Tongue (tissue), 3 donors: ENCODE measurements at places on chromosomes 11 and 22.

DNA sequence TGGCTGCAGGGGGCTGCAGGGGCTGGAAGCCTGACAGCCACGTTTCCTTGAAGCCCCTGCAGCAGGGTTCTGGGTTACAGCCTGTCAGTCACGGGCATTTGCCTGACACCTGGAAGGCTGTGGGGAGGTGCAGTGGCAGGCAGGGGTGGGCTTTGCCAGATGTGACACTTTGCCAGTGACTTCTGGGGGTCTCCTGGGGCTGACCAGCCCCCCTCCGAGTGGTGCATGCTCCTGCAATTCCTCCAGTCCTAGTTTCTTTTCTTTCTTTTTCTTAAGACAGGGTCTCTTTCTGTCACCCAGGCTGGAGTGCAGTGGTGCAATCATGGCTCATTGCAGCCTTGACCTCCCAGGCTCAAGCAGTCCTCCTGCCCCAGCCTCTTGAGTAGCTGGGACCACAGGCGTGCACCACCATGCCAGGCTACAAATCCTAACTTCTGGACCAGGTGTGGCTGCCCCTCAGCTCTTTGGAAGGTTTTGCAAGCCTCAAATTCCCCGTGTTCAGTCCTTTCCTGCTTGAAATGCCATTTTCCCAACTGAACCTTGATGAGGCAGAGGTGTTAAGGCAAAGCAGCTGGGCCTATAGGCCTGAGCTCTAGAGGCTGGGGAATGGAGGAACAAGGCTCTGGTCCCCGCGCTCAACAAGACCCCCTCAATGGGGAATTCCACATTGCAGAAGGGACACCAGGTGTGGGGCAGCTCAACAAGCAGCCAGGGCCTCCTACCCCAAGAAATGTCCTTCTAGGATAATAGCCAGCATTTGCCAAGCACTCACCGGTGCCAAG lies 20.2 kb upstream of the CHKA start:
- no peak for DNase-seq

- DNase-seq, result no peak
These were observed 66.8 kb downstream of the PRR5L start for GRCh38 chr11:36362902-36363301.

DNA sequence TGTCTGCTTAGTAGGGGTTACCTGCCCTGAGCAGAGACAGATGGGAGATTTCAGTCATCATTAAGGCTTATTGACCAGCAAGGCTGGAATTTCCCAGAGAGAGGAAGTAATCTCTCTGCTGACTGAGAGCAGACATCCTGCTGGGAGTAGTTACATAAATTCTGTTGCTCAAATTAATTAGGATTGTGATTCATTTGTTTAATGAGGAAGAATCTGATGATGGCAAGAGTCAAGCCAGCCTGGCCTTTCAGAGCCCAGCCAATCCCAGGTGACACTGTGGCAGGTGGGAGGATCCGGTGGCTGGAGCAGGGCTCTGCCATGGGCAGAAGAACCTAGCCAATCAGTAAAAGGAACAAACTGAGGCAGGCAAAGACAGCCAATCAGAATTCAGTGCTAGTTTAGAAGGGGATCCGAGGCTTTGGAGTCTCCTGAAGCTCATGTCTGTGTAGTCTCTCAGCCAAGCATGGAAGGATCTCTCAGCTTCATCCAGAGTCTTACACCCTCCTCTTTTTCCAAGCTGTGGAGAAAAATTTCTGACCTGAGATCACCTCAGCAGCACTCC lies 61.2 kb upstream of the CHST1 start:
- no peak for DNase-seq

- no peak for DNase-seq
These were observed 1.9 kb downstream of the TMA7B start for GRCh38 chr22:39962071-39962470.

- no peak for DNase-seq
These were observed 39.4 kb downstream of the SWAP70 start for GRCh38 chr11:9703280-9703679.

GRCh38 chr11:125425601-125426000 lies 70.5 kb downstream of the FEZ1 start:
- DNase-seq, result peak; percentile 55

DNA sequence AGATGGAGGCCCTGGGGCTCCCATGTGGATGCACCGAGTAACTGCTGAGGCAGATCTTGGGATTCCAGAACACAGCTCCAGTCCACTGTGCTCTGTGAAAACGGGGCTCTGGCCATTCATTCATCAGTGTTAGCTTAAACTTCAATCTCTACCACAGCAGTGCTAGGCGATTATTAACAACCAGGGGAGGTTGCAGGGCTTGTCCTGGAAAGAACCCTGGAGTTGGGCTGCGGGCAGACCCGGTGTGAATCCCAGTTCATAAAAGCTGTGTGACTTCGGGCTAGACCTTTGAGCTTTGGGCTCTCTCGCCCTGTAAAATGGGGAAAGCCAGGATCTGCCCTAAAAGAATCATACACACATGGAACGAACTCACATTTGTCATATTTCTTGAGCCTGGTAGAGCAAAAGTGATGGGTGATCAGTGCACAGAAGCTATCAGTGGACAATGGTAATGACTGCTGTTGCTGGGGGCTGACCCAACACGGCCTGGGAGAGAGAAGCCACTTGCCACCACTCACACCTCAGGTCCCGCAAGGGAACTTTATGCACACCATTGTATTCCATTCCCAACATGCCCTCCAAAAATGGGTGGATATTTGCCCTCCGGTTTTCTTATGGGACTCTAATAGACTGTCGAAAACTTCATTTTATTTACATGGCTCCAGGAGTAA lies 15.6 kb upstream of the CRYBB3 start:
- DNase-seq, result no peak

DNA sequence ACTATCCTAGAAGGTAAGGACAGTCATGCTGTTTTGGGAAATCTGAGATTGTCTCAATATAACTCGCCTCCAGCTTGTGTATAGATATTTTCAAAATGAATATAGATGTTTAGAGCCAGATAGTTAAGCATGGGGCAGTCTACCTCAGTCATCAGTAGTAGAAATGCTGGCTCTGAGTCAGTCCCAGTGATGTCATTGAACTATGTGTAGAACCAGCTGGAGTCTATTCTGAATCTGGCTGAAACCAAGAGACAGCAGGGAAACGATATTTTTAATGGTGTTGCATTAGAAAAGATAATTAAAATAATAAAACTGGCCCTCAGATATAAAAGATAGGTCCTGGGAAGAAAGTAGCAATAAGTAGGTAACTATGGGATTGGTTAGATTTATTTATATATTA lies 25.9 kb downstream of the PIWIL4 start:
- no peak for DNase-seq

DNA sequence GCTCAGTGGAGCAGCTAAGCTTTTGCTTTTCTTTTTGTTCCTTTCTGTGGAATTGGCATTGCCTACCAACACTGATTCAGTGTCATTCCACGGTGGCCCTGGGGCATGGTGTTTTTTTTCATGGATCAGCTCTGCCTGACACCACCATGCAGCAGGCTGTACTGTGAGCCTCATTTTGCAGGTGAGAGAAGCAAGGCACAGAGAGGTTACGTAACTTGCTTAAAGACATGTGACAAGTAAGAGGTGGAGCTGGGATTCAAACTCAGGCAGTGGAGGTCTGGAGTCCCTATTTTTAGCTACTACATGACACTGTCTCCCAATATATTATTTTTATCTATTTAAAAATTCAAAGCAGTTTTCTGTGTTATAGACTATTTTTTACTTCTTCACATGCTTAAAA lies 44.4 kb downstream of the APOL3 start:
- DNase-seq, result no peak

DNA sequence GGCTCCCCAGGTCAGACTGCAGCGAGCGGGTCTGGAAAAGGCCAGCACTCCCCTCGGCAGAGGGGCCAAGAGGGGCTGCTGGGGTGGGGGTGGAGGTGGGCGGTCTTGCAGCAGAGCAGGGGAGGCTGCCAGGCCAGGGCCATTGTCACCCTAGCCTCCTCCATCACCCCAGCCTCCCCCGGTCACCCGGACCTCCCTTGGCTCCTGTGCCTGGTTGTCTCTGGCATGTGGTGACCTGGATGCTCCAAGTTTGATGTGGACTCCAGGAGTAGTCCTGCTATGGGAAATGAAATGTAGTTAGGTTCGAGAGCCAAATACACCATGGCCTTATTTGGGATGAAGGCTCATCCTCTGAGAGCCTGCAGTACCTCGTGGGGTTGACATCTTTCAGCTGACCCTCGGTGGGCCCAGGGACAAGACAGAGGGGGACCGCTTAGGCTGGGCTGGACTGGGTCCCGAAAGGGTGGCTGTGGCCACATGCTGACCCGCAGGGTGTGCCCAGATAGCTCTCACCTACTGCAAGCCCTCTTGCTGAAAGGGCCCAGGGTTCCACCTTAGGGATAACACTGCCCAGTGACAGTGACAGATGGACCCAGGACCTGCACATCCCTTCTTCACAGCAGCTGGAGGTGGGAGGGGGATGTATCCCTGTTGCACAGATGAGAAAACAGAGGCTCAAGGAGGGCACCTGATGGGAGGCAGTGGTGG lies 24.1 kb downstream of the MRGPRD start:
- no peak for DNase-seq

DNA sequence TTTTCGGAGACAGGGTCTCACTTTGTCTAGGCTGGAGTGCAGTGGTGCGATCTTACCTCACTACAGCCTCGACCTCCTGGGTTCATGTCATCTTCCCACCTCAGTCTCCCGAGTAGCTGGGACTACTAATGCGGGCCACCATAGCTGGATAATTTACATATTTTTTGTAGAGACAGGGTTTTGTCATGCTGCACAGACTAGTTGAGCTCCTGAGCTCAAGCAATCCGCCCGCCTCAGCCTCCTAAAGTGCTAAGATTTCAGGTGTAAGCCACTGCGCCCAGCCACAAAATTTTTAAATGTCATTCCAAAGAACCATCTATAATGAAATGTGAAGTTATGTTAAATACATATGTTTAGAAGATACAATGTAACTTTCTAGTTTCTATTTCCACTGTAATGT lies 4747.7 kb upstream of the OR11H1 start:
- no peak for DNase-seq

- no peak for DNase-seq
These were observed 51.1 kb downstream of the PRMT3 start for GRCh38 chr11:20438637-20439036.

DNA sequence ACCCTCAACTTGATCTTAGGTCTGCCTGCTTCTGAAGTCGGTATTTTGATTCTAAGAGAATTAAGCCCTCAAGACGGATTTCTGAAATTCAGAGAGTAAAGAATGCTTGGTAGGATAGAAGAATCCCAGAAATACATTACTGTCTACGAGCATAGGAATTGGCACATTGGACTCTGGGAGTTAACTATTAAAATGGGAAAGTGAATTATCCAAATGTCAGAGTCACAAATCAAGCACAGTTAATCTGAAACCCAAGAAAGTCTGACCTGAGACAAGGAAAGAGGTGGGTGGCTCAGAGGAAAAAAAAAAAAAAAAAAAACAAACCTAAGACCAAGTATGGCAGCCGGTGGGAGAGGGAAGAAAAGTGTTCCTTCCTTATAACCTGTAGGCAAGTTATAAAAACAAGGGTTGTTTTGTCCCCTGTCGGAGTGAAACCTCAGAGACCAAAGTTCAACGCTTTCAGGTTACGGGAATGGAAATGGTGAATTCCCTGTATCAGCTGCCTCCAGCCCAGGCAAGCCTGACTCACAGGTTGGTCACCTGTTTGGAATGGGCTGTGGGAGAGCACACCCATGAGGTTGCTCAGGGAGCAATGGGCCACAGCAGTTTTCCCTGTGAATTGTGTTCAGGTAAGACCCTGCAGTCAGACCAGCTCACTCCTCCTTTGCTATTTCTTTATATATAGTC lies 139.0 kb downstream of the ETS1 start:
- DNase-seq, result no peak

- DNase-seq, result no peak
These were observed 2.5 kb upstream of the PRRG4 start for GRCh38 chr11:32827276-32827675.

DNA sequence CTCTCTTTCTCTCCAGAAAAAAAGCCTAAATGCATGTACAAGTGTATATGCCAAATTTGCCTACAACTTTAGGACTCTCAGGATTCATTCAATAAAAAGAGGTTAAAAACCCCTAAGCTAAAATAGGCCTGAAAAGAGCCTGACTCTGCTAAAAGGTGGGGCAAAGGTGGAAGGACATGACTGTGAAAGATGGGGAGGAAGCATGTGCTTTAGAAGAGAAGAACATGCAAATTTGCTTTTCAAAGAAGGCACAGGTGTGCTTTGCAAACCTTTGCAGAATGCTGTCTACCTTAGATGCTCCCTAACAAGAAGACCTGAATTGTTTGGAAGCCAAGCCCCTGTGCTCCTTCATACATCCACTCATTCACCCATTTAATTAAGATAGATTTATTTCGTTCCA lies 87.4 kb downstream of the GRIA4 start:
- DNase-seq, result no peak

DNA sequence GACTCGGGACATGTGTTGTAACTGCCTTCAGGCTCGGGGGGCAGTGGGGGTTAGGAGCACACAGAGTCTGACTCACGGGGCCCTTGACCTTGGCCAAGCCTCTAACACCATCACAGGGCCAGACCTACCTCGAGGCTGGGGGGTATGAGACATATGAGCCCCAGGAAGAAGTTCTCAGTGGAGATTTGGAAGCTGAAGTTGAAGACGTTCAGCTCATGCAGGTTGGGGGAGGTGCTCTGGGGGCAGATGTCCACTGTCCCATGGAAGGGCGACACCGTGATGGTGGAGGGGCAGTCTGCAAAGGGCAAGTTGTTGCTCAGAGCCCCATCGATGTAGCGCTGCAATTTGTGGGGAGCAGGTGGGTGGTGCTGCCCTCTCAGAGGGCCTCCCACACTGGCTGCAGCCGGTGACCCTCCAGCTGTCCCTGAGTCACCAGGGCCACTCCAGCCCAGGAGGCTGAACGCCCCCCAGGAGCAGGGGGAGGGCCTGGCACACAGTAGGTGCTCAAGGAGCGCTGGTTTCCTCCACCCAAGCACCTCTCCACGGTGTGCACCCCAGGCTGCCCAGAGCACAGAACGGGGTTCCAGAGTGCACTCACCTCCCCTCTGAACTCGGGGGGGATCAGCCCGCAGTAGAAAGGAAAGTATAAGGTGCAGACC lies 2.5 kb downstream of the PNPLA5 start:
- no peak for DNase-seq

- DNase-seq, result no peak
These were observed 260.9 kb downstream of the DYNC2H1 start for GRCh38 chr11:103370076-103370475.

DNA sequence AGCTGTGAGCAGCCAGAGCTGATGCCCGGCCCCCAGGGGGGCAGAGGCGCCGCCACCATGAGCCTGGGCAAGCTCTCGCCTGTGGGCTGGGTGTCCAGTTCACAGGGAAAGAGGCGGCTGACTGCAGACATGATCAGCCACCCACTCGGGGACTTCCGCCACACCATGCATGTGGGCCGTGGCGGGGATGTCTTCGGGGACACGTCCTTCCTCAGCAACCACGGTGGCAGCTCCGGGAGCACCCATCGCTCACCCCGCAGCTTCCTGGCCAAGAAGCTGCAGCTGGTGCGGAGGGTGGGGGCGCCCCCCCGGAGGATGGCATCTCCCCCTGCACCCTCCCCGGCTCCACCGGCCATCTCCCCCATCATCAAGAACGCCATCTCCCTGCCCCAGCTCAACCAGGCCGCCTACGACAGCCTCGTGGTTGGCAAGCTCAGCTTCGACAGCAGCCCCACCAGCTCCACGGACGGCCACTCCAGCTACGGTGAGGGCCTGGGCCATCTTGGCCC lies 6.1 kb downstream of the CDC42EP1 start:
- DNase-seq, result no peak
